AG08396 (cell line): ENCODE measurements at places on chromosomes 6 and 20.
A peak's percentile ranks its signal among the peaks of the same experiment; 100 is the strongest.

DNA sequence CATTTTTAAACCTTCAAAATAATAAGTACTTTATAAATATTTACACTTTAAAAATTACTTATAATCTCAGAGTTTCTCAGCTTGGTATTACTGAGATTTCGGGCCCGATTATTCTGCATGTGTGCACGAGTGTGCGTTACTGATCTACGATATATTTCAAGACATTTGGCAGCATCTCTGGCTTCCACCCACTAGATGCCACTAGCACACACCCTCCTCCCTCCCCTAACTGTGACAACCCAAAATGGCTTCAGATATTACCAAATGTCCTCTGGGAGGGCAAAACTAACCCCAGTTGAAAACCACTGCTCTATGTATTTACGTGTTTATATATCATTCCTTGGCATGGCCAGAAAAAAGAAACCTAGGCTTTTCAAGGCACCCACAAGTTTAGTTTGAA, 95.9 kb downstream of the FYN start:
- no peak for DNase-seq

- no peak for DNase-seq
These were observed 99.3 kb upstream of the MRPS10 start for GRCh38 chr6:42316981-42317380.

GRCh38 chr6:35151466-35151865, 10.3 kb upstream of the TCP11 start:
- no peak for DNase-seq

DNA sequence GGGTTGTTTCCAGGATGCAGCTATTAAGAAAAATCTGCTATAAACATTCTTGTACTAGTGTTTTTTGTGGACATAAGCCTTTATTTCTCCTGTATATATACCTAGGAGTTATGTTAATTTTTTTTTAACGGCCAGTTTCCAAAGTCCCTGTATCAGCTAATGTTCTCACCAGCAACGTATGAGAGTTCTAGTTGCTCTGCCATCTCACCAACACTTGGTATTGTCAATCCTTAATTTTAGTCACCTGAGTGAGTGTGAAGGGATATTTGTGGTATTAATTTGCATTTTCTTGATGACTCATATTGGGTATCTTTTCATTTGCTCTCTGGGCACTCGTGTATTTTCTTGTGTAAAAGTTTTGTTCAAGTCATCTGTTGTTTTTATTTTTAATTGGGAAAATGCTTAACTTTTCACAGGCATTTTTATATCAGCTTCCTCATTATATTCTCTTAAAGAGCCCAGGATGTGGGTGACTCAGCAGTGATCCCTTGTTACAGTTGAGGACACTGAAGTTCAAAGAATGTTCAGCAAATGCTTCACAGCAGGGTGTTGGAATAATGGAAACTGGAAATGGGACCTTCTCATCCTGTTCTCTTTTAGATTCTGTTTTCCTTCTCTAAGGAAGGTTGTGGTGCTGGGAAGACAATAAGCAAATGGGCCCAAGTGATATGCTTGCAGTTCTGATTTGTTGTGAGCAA, 211.7 kb upstream of the PRND start:
- DNase-seq = no peak

DNA sequence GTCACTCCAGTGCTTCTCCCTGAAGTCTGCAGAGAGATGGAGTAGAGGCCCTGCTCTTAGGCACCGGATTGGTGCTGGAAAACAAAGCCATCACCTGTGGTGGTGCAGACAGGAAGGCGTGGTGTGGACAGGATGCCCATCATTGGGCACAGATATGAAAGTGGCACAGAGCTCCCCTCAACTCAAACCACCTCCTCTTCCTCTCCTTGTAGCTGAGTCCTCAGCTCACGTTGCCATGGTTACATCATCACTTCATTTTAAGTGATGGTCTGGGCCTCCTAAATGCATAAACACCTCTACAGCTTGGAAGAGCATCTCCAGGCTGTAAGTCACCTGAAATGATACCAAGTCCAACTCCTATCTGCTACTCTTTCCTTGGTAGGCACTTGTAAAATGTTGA, 8.0 kb upstream of the RTF2 start:
- no peak for DNase-seq

- no peak for DNase-seq
These were observed 210.1 kb upstream of the HDDC2 start for GRCh38 chr6:125511809-125512396.

DNA sequence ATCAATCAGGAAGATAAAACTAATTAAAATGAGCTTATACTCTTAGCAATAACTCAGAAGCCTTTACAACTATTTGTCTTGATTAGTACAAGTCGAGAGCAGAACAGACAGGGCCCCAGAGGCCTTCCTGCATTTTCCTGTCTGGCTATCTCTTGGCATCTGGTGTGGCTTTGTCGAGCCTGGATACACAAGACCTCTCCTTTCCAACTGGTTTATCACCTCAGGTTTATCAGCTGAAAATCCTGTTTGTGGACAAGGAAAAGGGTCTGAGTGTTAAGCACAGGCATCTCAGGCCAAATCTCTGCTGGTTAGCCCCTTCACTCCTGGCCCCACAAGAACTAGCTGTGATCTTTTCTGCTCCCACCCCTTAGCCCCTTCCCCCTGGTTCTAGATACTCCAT, 32.6 kb downstream of the BAK1 start:
- no peak for DNase-seq

- DNase-seq = no peak
These were observed 579.0 kb upstream of the FLRT3 start for GRCh38 chr20:14916360-14916920.

DNA sequence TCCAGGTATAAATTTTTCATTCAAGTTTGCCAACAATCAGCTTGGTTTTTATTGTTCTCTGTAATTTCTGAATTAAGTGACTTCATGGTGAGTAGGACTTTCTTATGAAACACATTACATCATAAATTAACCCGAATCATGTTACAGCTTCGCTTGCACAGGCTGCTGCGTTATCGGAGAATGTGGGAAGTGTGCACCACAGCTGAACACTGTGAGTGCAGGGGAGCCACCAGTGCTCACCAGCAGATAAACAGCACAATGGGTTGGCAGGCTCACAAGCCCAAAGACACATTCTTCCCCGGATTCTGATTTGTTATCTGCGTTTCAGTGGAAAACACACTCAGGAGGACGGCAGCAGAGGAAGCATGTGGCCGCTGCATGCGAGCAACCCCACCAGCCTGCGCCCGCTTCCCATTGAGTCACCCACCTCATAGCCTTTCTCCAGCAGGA, 121.1 kb downstream of the GMDS start:
- no peak for DNase-seq

- peak; percentile 39 for DNase-seq
These were observed 34.9 kb downstream of the RNF24 start for GRCh38 chr20:3980260-3981131.

- DNase-seq = no peak
These were observed 32.2 kb downstream of the CSE1L start for GRCh38 chr20:49078310-49078709.

- no peak for DNase-seq
These were observed 650 bp upstream of the CASP8AP2 start for GRCh38 chr6:89828988-89829471.

- no peak for DNase-seq
These were observed 6.0 kb downstream of the LAMA5 start for GRCh38 chr20:62360854-62361798.

DNA sequence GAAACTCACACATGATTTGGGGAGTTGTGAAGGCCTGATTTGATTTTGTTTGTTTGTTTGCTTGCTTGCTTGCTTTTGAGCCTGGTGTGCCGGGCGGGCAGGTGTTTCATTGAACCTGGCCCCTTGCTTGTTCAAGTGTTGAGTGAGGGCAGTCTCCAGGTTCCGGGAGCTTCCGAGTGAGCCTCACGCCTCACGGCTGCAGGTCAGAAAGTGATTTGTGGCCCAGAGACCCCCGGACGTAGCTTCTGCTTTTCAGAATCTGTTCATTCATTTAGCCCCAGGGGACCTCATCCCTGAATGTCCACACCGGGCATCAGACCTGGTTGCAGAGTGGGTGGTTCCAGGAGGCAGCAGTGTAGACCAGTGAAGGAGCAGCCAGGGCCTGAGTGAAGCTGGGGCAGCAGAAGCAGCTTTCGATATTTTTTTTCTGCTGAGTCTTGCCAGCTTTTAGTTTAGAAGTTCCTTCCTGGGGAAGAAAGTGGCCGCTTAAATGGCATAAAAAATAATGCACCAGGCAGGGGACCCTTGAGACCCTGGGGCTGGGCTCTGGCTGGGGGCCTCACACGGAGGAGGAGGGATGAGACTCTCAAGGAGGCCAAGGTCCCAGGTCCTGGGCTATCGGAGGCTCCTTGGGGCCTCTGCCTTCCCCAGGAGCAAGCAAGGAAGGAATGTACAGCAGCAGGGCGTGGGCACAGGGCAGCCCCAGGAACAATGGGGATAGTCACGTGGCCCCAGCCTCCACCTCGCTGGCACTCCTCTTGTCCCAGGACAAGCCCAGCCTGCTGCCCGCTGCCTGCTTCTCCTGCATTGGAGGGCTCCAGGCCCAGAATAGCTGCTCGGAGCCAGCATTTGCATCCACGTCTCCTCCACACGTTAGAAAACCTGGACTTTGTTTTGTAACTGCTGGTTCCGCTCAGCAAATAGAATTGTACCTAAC, 89.2 kb upstream of the BHLHE23 start:
- no peak for DNase-seq

DNA sequence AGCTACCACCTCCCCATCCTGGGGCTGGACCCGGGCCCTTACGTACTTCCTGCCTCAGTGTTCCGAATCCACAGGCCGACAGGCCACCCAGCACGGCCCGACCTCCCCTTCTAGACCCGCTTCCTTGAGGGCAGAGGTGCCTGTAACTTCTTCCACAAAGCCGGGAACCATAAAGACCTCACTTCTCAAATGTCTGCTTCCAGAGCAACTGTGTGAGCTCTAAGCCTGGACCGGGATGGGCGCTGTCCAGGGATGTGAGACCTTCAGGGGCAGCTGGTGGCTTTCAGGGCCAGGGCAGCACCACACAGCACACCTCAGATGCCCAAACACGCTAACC, 9.3 kb downstream of the SLC2A4RG start:
- DNase-seq = peak; percentile 12

- no peak for DNase-seq
These were observed 16.9 kb upstream of the STK35 start for GRCh38 chr20:2084703-2085102.

DNA sequence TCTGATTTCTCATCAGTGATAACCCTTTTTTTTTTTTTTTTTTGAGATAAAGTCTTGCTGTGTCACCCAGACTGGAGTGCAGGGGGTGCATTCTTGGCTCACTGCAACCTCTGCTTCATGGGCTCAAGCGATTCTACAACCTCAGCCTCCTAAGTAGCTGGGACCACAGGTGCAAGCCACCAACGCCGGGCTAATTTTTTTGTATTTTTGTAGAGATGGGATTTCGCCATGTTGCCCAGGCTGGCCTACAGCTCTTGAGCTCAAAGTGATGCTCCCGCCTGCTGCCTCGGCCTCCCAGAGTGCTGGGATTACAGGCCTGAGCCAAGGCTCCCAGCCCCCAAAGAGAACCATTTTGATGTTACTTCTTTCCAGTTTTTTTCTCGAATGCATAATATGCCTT, 2.2 kb downstream of the FABP7 start:
- DNase-seq = no peak

DNA sequence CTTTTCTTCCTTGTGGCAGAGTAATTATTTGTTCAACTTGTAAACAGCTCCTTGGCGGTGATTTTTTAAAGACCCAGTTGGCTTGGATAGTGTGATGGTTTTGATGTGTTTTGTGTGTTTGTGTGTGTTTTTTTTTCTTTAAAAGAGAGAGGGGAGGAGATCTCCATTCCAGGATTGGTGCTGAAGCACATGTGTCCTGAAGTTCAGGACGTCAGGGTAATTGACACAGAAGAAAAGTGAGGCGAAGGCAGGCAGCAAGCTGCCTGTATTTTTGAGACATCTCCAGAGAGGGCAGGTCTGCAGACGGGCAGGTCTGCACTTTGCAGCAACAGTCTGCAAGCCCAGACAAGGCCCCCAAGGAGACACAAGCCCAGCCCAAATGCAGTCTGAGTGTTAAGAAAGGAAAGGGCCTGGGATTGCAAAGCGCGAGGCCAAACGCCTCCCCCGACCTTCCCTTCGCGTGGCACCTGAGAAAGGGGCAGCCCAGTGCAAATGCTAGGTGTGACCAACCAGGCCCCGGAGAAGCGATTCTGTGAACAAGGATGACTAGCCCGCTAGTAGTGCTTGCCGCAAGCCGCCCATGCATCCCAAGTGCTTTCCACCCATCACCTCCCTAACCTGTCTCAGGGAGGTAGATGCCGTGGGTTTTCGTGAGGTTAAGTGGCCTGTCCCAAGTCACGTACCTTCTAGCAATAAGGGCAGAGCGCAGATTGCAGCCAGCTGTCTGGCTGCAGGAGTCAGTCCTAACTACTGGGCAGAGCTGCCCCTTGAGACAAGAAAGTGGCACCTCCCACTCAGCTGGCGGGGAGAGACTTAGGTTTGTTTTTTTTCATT, 230.5 kb downstream of the ZMYND8 start:
- no peak for DNase-seq

- no peak for DNase-seq
These were observed 16.9 kb downstream of the SLC22A3 start for GRCh38 chr6:160365117-160365516.

DNA sequence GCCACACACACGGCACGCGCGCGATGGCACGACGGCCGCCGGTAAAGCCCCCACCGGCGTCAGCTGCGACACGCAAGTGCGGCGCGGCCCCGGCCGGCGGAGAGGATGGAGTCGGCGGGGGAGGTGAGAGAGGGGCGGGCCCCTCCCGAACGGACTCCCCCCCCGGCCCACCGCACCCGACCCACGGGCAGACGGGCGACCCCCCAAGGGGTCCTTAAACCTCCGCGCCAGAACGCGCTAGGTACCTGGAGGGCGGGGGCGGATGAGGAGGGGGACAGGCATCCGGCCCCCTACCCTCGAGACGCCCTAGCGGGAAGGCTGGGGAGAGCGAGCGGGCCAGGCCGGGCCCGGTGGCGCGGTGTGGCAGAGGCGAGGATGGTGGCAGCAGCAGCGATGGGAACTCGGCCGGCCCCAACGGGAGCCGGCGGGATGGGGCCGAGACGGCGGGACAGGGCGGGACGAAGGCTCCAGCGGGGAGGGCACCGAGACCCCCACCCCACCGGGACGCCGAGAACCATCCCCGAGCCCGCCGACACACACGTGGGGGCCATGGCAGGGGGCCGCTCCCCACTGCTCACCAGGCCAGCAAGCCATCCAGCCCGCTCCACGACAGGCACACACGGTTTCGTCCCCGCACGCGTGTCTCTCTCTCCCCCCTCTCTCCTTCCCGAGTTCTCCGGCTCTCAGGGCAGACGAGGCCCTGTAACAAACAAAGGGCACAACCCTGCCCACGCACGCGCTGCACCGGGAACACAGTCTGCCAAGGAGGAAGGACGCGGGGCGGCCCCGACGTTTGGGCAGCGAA, 1515.4 kb upstream of the DEFB115 start:
- DNase-seq = no peak

GRCh38 chr20:11880680-11881079, 37.0 kb upstream of the BTBD3 start:
- no peak for DNase-seq

DNA sequence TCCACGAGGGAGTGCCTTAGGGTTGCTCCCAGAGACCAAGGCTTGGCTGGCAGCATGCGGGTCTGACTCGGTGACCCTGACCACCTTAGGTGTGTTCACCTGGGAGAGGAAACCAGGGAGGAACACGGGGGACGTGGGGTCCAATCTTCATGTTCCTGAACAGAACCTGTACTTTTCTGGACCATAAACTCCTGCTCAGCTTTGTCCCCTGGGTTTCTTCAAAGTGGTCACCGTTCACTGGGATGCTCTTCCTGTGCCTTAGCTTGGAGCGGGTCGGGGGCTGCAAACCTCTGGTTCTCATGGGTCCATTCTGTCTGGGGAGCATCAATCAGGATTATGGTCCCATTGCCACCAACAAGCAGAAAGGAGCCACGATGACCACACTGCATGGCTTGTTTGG, 333.5 kb downstream of the QKI start:
- DNase-seq = no peak
